ENCODE measurements at places on chromosomes 5 and 9.

DNA sequence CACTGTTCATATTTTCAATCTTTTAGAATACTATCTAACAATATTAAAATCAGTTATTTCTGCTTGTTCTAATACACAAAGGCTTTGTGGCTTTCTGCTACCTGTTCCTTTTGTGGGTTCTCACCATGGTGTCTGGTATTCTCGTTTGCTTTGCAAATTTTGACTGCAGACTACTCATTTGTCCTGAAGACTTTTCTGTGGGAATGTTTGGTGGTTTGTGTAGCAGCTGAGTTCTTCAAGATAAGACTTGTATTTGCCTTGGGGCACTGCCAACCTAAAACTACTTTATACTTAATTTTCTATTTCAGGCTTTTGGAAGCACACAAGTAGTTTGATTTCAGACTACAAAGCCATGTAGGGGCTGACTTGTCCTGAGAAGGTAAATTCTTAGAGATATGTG is 11.1 kb downstream of the IL33 start:
- DNase-seq = no peak

- DNase-seq = no peak
Measured at GRCh38 chr9:15469406-15469805, 41.4 kb downstream of the PSIP1 start.

- DNase-seq = no peak
Measured at GRCh38 chr9:72612449-72612848, 91.0 kb downstream of the TMC1 start.

- no peak for DNase-seq
Measured at GRCh38 chr5:145118127-145118526, 717.0 kb downstream of the PRELID2 start.

GRCh38 chr9:88359974-88360373 is 28.3 kb upstream of the SPIN1 start:
- no peak for DNase-seq

DNA sequence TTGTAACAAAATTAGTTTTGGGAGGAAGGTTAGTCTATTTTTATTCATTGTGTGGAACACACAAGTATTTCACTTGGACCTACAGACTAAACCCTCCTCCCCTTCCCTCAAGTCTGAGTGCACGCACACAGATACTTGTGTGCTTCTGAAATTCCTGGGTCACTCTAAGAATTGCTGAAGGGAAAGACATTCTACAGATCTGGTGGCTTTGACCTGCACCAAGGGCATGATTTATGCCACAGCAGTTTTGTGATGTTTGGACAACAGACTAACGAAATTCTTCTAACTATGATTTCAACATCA is 150.5 kb downstream of the ARL15 start:
- no peak for DNase-seq

GRCh38 chr9:101068696-101069095 is 40.2 kb downstream of the PLPPR1 start:
- no peak for DNase-seq

DNA sequence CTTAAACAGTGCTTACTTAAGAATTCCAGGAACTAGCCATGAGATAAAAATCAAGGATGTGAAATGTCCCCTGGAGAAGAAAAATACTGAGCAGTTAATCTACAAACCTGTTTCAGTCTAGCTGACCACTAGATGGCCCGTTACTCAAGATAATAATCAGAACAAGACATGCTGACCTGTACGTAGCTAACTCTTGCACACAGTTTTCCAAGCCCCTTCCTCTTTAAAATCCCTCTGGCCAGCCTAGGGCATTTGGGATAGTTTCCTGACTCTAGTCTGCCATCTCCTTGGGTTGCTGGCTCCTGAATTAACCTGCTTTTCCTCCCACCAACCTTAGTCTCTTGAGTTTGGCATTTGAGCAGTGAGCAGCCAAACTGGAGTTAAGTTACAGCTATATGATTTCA is 59.2 kb upstream of the TRAF1 start:
- DNase-seq = peak; percentile 44

- no peak for DNase-seq
Measured at GRCh38 chr5:127961763-127962145, 121.8 kb upstream of the SLC12A2 start.

DNA sequence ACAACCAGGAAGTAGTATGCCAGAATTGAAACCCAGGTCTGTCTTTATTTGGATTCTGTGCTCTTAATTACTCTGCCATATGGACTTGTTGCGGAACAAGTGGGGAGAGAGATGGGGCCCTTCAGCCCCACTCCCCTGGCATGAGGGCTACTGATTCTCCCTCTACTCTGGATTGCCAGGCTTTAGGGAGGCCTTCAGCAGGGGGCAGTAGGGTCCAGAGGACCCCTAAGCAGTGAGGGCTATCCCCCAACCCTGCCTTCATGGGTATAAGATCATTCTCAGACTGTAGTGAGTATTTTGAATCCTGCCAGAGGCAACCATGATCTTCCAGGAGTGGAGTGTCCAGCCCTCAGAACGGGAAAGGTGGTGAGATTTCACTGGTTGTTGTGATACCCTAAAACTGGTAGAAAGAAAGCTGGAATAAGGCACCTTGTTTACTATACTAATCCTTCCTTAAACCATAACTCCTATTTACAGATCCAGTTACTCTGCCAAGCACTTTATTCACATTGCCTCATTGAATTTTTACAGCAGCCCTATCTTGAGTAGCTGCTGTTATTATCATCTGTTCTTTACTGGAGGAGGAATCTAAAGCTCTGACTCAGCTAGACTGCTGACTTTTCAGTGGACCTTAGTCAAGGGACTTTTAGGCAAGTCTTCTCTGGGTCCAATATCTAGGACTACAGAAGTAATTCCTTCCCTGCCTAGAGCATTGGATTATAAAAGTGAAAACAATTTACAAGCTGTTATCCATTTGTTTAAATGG is 31.3 kb upstream of the LARP1 start:
- DNase-seq = no peak

- no peak for DNase-seq
Measured at GRCh38 chr5:156540491-156540890, 213.5 kb downstream of the SGCD start.

GRCh38 chr9:120583958-120584369 is 4.0 kb upstream of the CDK5RAP2 start:
- DNase-seq = peak; percentile 67

- DNase-seq = no peak
Measured at GRCh38 chr9:89742660-89743059, 137.8 kb downstream of the GADD45G start.

DNA sequence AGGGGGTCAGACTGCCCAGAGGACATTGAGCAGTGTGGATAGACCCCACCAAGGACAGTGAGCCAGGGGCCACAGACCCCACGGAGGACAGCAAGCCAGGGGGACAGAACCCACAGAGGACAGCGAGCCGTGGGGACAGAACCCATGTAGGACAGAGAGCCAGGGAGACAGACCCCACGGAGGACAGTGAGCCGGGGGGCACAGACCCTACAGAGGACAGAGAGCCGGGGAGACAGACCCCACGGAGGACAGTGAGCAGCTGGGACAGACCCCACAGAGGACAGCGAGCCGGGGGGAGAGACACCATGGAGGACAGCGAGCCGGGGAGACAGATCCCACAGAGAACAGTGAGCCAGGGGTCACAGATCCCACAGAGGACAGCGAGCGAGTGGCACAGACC is 3.4 kb upstream of the ZDHHC11 start:
- DNase-seq = no peak

DNA sequence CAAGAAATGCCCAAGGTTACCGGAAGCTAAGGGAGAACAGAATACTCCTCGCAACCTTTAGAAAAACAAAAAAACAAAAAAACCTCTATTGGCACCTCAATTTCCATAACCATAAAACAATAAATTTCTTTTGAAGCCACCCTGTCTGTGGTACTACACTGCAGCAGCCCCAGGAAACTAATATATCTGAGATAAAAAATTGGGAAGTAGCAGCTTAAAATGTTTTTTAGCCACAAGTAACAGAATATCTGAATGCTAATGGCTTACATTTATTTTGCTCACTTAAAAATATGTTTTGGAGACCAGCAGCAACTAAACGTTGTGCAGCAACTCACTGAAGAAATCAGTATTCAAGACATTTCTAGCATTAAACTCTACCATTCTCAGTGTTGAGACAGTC is 969.6 kb downstream of the DNAH5 start:
- no peak for DNase-seq

DNA sequence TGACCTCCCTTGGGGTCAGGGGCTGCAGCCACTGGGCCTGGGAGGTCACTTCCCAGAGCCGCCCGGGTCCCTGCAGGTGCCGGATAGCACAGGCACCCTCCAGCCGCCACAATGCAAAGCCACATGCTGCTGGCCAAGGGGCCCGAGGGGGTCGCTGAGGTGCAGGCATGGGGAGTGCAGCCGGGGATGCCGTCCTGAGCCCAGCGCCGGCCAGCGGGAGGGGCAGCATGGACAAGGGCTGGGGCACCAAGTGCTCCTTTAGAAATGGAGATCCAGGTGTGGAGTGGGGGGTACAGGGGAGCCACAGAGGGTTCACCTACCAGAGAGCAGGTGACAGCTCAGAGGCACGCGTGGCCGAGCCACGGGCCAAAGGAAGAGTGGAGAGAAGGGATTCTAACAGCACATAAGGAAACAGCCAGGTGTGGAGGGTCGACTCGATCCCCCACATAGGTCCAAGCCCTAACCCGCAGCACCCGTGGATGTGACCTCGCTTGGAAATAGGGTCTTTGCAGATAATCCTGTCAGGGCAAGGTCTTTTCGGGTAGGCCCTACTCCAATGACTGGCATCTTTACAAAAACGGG is 24.7 kb downstream of the ZDHHC11B start:
- peak; percentile 42 for DNase-seq

GRCh38 chr5:5371005-5371404 is 51.5 kb upstream of the ICE1 start:
- no peak for DNase-seq

DNA sequence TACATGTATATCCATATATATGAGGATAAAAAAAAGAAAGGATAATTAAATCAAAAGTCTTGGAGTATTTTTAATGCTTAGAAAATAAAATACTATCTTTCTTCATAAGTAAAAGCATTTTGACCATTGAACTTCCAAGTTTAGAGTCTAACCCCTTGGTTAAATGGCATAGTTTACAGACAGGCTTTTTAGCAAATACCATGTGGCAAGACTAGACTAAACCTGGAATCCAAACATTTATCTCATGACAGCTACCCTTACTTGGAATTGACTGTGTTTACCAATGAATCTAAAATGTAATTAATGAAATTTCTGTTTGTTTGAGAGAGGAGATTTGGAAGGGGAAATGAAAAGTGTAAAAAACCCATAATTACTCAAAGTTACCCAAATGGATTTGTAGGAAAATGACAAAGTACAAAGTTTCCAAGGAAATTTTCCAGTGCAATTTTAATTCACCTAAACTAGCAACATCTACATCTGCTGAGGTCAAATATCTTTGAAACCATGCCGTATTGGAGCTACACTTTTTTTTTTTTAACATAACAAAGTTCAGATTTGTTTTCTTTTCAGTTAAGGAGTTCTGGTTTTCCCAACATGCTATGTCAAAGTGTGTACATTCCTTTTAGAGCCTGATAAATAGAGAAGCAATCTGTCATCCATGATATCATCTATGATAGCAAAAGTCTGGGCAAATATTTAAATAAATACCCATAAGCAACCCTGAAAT is 272.1 kb upstream of the DAB2 start:
- no peak for DNase-seq

GRCh38 chr5:83683836-83684235 is 36.8 kb downstream of the HAPLN1 start:
- no peak for DNase-seq

GRCh38 chr9:36158917-36159316 is 10.3 kb upstream of the CCIN start:
- DNase-seq = no peak

DNA sequence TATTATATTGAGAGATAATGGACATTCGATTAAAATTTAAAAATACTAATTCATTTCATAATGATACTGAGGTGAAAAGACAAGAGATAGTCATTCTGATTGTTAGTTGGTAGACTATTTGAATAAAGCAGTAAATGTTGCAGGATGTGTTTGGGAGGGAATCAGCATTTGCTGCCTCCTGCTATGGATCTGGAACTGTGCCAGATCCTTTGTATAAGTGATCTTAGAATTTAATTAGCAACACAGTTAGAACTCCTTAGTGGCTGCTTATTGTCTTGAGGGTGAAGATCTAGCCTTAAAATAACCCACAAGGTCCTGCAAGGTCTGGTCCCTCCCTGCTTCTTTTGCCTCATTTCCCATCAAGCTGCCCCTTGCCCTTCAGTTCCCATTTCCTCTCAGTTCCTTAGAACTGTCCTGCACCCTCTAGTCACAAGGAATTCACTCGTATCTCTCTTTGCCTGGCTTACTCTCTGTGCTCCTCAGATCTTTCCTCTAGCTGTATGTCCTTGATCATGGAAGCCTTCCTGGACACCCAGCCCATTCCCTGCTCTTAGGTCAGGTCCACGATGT is 12.5 kb downstream of the LECT2 start:
- no peak for DNase-seq

DNA sequence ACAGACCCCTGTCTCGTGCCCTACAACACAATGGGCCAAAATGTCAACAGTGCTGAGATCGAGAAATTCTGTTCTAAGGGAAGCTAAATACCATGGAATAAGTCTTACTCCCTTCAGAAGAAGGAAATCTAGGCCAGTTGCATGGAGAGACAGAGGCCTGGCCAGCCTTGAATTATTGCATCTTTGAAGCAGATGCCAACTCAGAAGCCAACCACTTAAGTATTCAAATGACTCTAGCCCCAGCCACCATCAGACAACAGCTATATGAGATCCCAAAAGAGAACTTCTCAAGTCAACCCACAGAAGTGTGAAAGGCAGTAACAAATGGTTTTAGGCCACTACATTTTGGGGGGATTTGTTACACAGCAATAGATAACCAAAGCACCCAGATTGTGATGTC is 180.1 kb downstream of the ACTL7B start:
- no peak for DNase-seq

DNA sequence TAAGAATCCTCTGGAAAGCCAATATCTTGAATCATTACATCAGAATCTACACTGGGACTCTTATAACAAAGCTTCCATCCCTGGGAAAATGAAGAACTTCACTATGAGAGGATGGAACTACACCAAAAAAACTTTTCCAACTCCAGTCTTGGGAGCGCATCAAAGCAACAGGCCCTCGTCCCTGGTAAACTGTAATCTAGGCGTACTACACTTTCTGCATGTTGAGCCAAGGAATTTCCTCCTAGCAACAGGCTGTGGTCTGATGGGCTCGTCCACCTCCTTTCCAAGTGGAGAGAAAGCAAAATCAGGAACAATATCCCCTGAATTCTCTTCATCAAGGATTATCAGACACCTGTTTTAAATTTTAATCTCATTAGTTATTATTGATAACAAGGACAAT is 94.1 kb downstream of the NFIB start:
- no peak for DNase-seq

DNA sequence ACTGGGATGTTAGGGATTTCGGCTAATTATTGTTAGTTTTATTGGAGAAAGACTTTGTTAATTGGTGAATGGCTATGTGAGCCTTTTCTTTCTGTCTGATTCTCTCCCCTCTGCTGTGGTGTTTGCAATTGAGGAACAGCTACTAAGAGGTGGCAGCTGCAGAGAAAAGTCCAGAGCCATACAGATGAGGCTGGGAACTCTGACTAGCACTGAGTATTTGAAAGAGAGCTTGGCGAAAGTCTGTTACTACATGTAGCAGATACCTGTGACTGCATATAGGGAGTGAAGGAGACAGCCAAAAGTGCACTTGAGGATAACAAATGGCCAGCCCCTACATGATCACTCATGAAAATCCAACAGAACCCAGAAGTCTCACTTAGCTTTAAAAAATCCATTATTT is 44.3 kb upstream of the HSPB3 start:
- DNase-seq = no peak

Measured in right forelimb (tissue), 1 donor.